Activated CD4-positive, alpha-beta T cell treated with anti-CD3 and anti-CD28 coated beads, Interleukin-2, amount 50 U/mL, for 4 hours (primary cell): ENCODE measurements at places on chromosomes 1 and 21.

DNA sequence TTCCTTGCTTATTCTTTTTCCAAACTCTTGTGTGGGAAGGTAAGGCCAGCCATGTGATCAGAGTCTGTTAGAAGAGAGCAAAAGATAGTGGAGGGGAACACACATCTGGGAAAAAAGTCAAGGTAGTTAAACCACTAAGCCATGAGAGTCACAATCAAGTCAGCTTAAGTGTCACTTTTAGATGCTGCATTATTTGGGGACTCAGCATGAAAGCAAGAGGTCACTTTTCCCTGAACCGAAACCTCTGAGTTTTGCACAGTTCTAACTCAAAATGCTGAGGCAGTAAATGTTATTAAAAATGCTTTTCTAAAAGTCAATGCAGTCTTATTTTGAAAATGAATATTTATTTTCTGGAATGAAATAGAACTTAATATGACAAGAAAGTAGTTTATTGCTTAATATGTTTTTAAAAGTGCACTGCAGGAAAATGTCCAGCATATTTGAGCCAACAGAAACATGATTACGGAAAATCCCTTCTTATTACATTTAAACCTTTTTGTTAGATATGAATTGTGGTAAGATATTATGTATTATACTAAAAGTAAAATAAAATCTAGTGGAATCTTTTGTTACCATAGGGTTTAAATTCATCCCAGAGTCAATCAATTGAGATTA is 69.3 kb downstream of the RBM11 start:
- DNase-seq = no peak

DNA sequence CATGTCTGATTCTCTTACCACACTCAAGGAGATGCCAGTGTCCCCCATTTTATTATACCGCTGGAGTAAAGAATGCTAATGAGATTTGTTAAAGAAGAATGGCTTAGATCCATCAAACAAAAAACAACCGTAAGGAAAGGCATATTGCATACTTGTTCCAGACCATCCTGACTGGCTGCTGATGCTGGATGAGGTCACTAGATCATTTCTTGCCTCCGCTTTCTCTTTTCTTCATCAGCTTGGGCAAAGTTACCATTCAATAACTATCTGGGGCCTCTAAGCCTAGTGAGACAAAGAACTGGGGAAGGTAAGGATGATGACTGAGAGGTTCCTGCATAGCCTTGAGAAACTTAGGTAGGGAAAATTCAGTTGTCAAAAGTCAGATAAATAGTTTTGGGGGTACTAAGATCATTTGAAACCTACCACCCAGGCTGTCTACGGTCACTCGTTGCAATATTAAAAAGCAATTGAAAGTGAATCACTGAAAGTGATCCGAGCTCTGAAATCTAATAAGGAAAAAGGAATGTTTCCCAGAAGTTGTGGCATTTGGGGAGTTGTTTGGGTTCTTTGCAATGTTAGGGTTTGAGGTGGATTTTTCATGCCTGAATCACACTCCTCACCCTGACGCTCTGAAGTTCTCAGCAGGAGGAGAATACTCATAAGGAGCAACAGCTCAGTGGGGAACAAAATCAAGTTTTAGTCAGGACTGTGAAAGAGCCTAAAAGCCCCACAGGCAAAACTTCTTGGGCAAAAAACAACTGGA is 176.8 kb downstream of the HHIPL2 start:
- no peak for DNase-seq

DNA sequence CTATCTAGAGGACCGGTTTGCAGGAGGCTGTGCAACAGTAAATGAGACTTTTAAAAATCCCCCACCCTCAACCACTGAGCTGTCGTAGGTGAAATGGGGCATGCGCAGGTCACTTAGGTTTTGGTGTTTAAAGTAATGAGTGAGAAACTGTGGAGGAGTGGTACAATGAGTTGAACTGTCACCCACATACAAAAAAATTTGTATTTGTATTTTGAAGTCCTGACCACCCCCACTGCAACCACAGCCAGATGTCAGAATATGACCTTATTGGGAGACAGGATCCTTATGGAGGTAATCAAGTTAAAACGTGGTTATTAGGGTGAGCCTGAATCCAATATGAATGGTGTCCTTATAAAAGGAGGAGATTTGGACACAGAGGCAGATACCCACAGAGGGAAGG is 1.6 kb upstream of the IRF6 start:
- DNase-seq = no peak

DNA sequence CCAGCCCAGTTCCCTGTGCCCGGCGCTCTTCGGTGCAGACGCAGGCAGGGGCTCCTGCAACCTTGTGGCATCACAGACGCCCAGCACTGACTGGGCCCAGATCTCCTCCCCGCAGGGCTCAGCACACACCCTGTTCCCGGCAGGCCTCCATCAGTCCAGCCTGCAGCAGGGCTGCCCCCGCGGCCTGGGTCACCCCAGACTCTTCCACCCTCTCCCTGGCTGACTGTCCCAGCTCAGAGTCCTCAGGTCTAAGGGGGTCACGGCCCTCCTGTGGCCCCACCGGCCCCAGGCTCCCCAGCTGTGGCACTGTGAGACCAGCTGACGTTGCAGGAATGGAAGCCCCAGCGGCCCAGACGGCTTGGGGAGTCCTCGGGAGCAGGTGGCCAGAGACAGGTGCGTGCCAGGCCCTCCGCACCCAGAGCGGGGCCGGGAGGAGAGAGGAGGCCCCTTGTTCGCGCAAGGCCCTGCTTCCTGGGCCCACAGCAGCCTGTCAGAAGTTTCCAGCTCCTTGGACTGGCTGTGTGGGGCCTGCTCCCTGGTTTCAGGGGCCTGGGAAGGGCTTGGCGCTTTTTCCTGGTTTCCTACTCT is 4.2 kb downstream of the B3GALT6 start:
- DNase-seq = no peak

DNA sequence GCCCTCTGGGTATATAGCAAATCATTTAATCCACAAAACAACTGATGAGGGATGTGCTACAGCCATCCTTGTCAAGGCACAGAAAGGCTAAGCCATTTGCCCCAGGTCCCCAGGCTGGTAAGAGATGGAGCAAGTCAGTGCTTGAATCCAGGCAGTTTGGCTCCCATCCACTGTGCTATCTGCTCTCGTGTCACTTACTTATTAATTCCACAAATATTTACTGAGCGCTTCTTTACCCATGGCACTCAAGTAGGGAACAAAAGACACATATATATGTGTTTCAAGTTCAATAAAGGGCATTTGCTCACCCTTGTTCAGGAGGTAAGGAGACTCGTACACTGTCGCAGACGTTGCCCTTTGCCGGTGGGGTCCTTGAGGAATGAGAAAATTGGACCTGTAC is 38.6 kb upstream of the MPZL1 start:
- no peak for DNase-seq

- no peak for DNase-seq
These were observed 35.6 kb upstream of the ECE1 start for GRCh38 chr1:21325731-21326387.

DNA sequence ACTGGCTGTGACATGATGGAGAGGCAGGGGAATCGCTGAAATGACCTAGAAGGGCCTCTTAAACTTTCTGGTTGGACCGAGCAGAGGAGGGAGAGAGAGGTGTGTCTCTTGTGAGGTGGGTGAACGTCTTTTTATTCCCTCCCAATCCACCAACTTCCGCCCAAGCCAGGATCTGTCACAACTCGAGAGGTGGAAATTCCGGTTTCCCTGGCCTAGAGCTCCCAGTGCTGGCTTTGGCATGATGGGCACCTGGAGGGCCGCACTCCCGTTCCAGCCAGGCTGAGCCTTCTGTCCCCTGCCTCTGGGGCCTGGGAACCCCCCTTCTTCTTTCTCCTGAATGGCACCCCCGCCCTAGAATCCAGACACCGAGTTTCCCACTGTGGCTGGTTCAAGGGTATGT is at the start of gene SEMA4A:
Gene SEMA4A (plus strand): TSS at position 224 of the 400 bp plus-strand sequence. CDS start 994 bp downstream, outside the sequence.
- no peak for DNase-seq

- DNase-seq = no peak
These were observed 10.7 kb downstream of the CDC7 start for GRCh38 chr1:91511386-91511785.

DNA sequence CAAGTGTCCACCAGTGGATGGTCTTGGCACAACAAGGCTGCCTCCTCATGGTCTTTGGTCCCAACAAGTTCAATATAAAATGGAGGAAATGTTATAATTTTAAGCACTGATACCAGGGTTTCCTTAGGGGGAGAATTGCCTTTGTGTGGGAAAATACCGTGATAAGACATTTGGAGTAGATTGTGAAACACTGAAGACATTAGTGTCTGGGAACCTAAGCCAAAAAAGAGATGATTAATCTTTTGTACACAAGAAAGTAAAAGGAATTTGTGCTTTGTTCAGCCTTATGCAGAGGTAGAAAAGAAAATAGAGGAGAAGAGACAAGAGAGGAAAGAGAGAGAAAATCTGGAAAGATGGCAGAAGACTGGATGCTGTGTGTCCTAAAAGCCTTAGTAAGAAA is 36.1 kb downstream of the ST6GALNAC3 start:
- no peak for DNase-seq

- peak; percentile 100 for DNase-seq
These were observed at the start of gene GUK1 for GRCh38 chr1:228139931-228140723. Gene GUK1, plus strand, starts transcription at chr1:228140279. Its CDS starts 24 bp downstream, at chr1:228140303.

DNA sequence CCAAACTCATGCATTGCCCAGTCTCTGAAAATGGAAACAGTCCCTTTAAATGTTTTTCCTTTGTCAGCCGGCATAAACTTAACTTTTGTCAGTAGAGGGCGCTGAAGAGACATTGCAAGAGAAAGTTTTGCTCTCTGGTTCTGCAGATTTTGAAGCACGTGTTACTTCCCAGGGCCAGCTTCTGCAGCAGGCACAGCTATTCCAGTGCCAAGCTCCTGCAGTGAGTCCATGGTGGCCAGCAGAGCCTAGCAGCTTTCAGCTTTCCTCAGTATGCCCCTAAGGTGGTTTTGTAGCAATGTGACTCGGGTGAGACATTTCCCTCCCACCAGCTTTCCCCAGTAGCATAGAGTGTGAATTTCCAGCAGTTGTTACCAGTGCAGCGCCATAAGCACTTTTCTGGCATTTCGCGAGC is 2.6 kb upstream of the IFI44L start:
- DNase-seq = peak; percentile 38

- no peak for DNase-seq
These were observed 47.5 kb upstream of the EEIG2 start for GRCh38 chr1:108512239-108513043.

- no peak for DNase-seq
These were observed 197.0 kb upstream of the LHX8 start for GRCh38 chr1:74937176-74937575.

GRCh38 chr1:64894438-64895196 is 71.7 kb downstream of the JAK1 start:
- DNase-seq = no peak

DNA sequence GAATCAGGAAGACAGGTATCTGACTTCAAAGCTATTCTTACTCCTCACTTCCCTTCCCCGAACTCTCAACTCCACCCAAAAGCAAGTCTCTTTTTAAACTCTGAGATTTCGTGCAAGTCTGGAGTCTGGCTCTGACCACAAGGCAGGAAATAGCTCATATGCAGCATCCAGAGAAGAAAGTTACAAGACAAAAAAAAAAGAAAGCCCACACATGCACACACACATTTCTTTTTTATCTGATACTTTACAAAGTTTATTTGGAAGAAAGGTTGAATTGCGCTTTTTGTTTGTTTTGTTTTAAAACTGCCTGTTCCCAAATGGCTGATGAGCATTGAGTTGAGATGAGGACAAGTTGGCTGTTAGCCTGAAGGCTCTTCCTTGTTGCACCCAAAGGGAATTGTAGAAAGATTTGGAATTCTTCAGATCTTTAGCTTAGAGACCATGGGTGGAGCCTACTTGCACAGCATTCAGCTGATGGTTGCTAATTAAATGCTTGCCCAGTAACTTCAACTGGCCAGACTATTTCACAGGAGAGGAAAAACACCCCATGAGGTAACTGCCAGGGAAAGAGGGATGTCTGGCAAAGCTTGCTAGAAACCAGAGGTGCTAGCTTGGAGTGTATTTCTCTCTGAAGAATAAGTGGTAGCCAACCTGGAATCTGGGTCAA is 490.3 kb downstream of the TTLL7 start:
- peak; percentile 9 for DNase-seq

DNA sequence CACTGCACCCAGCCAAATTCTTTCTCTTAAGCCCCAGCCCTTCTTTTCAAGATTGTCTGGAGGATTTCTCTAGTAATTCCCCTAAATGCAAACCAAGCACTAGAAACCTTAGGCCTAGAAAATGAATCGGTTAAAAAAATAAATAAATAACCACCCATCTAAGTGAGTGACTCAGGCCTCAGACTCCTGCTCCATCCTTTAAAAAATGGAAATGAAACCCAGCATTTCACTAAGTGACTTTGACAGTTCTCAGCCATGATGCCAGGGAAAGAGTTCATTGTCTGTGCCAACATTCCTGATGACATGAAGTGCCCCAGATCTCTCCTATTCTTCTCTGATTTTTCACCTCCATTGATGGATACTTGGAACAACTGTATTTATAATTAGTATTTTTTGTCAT is 415.2 kb upstream of the DAB1 start:
- DNase-seq = no peak

DNA sequence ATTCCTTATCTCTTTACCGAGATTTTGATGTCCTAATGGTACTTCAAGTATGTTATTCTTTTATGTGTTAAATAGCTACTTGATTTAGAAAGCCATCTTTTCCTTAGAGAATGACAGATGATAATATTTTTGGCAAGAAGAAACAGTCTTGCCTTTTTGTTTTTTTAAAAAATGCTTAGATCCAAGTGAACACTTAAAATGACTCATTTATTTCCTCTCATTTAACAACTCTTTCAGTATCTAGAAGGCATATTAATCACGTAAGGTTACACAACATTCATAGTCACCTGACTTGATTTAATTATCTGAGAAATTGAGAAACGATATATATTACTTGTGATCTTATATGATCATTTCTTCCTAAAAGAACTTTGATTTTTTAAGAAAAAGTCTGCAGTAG is 52.4 kb downstream of the SUCO start:
- DNase-seq = no peak

DNA sequence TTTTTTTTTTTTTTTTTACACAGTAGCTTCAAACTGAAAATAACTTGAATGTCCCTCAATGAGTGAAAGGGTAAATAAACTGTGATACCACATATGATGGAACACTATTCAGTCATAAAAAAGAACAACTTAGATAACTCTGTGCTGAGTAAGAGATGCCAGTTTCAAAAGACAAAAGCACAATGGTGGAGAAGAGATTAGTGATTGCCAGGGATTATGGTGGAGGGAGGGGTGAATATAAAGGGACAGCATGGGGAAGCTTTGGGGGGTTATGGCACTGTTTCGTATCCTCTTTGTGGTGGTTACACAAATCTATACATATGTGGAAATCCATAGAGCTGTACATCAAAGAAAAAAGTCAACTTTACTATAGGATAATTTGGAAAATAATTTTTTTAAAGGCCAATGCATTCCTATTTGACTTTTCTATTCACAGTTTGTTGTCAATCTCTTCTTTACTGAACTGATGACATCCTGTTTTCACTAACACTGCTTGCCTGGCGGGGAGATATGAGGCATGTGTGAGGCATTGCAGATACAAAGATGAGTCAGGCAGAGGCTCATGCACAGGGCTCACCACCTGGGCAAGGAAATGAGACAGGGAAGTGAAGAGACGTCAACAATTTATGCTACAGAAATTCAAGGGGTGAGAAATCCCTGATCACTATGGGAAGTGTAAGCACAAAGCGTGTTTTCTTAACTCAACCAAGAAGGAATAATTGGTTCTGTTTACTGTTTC is 302.7 kb downstream of the DUSP10 start:
- DNase-seq = peak; percentile 33
